ENCODE measurements at places on chromosomes 11 and 22.

DNA sequence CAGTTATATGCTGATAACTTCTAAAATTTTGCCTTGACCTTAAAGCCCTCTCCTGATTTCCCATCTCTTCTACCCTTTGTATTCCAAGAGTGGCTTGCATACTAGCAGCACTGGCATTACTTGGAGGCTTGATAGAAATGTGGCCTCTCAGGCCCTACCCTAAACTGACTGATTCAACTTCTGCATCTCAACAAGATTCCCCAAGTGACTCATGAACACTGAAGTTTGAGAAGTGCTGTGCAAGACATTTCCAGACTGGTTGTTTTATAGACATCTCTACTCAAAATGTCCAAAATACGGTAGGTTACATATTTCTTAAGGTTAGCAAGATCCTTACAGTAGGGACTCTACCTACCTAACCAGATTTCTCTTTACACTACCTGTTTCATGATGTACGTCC, 48.6 kb downstream of the SESN3 start:
- DNase-seq = no peak

GRCh38 chr22:25494774-25495173, 69.7 kb upstream of the GRK3 start:
- DNase-seq = no peak

- DNase-seq = no peak
Observed at GRCh38 chr22:25997886-25998775, 171.1 kb upstream of the SEZ6L start.

GRCh38 chr22:37566329-37566837, 6.1 kb downstream of the CDC42EP1 start:
- DNase-seq = no peak

- no peak for DNase-seq
Observed at GRCh38 chr22:22785316-22786065, 102.1 kb upstream of the IGLL5 start.

DNA sequence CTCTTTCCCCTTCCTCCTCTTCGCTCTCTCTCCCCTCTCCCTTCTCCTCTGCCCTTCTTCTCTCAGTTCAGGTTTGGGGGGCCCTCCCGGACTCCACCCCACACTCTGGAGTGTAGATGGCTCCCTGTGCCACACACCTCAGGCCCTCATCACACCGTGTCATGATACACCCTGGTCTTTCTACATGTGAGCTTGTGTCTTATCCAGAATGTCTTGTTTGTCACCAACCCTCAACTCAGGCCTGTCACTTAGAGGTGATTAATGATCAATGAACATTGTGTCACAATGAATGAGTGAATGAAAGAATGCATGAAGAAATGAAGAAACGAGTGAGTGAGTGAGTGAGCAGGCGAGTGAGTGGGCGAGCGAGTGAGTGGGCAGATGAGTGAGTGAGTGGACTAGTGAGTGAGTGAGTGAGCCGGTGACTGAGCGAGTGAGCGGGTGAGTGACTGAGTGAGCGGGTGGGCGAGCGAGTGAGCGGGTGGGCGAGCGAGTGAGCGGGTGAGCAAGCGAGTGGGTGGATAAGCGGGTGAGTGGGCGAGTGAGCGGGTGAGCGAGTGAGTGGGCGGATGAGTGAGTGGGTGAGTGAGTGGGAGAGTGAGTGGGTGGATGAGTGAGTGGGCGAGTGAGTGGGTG, 33.8 kb downstream of the CAPN1 start:
- no peak for DNase-seq

- DNase-seq = no peak
Observed at GRCh38 chr11:105774899-105775298, 165.0 kb downstream of the GRIA4 start.

DNA sequence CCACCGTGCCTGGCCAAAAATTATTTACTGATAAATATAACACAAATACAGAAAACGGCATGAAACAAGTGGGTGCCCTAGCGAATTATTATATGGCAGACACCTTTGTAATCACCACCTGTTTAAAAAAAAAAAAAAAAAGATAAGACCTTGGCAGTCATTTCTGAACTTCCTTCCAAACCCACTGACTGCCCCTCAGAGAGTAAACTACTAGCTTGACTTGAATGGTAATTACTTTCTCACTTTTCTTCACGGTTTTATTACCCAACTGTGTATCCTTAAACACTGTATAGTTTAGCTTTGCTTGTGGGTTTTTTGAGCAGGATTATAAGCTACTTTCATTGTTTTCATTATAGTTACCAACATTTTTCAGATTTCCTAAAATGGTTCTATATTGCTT, 23.7 kb downstream of the SFI1 start:
- no peak for DNase-seq

- no peak for DNase-seq
Observed at GRCh38 chr11:18633256-18634139, 644 bp downstream of the SPTY2D1 start.

GRCh38 chr11:45094958-45095690, 51.3 kb upstream of the PRDM11 start:
- DNase-seq = no peak

DNA sequence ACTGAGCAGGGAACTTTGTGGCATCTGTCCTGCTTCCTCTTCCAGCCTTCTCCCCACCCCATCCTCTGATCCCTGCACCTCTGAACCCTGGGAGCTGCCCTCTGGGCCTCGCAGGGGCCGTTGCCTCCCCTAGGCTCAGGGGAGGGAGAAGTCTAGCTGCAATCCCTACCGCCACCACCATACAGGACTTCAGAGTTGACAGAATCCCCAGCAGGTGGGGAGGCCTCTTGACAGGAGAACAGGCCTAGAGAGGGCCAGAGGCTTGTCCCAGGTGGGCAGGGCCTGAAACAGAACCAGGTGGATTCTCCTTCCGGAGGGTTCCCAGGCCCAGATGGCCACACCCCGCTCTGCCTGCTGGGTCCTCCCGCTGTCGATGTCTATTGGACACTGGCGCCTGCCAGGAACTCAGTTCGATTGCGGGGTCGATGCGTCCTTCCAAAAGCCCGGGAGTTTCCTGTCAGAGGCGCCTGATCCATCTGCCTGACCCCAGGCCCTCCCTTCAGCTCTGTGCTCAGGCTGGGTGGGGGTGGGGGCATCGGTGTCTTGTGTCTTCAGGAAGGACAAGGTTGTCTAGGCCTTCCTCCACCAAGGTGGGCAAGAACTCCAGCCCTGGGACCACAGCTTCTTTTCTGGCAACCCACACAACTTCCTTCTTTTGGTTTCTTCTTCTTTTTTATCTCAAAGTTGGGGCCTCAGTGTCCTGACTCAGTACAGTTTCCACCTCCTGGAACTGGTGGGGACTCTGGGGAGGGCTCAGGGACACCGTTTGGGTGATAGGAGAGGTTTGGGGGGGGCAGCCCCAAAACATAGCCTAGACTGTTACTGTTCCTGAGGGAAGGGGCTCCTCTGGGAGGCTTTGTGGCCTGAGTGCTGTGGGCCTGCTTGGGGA, 6.4 kb downstream of the STARD10 start:
- DNase-seq = no peak

DNA sequence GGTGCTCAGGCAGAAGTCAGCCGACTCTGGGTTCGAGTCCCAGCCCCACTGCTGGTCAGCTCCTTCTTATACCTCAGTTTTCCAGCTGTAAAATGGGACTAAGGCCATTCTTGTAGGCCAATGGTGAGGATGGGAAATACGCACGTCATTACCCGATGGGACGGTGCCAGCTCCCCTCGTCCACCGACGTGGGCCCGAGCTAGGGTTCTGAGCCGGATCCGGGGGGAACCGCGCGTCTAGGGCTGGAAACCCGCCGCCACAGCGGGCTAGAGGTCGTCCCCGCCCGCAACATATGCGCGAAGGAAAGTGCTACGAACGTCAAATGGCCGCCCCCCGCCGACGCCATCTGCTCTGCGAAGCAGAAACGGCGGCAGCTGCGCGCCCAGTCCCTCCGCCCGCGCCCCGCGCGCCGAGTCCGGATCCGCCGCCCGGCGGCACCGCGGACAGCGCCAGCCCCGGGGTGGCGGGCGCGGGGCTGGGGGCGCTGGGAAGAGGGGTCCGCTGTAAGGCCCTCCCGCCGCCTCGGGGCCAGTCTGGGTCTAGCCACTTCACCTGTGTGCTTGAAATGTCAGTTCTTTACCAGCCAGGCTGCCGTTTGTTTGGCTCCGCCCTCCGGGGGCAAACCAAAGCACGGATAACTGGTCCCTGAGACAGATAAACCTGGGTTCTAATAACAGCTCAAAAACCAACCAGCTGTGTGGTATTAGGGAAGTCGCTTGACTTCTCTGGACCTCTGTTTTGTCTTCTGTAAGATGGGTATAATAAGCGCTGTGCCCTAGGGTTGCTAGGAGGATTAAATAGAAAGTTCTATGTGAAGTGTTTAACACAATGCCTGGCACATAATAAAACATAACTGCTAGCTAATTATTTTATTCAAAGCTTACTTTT, 103.5 kb upstream of the RCN1 start:
- DNase-seq = no peak

DNA sequence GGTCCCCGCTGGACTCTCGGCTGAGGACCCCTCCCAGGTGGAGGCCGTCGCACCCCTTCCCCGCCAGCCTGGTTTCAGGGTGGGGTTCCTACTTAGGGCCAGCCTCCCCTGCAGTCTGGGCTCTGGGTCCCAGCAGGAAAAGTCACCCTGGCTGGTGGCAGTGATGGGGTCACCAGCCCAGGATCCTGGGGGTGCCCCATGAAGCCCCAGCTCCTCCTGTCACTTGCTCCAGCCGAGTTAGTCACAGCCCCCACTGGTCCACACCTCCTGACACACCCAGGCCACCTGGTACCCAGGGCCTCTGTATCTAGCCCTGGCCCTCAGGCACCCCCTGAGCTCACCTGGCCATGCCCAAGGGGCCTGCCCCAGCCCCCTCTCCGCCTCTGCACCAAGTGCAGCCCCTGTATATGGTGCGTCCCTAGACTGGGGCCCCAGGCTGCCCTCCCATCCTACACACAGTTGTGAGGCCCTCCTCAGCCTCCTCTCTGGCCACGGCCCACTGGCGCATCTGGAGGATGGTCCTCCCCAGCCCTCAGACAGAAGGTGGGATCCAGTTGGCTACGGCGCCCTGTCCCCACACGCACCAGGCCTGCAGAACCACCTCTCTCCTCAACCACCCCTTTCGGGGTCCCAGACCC, 6.7 kb downstream of the PLXNB2 start:
- no peak for DNase-seq

- no peak for DNase-seq
Observed at GRCh38 chr11:59822989-59823566, 12.5 kb upstream of the MRPL16 start.

GRCh38 chr11:20668131-20668809, 1.1 kb upstream of the NELL1 start:
- no peak for DNase-seq

- no peak for DNase-seq
Observed at GRCh38 chr11:27209562-27210005, 153.4 kb downstream of the CCDC34 start.

DNA sequence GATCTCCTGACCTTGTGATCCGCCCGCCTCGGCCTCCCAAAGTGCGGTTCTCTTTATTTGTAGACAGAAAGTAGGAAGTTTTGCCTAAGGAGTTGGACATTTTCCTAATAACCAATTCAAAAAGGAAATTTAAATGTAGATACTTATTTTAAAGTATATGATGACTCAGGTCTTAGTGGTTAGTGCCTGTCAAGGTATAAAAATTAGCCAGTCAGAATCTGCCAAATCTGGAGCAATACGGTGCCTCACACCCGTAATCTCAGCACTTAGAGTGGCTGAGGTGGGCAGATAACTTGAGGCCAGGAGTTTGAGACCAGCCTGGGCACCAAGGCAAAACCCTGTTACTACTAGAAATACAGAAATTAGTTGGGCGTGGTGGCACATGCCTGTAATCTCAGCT, 86.7 kb upstream of the RASSF10 start:
- DNase-seq = no peak

- no peak for DNase-seq
Observed at GRCh38 chr11:120784566-120785251, 239.2 kb upstream of the TBCEL start.

GRCh38 chr11:1834062-1834610, 654 bp upstream of the SYT8 start:
- DNase-seq = no peak

- DNase-seq = no peak
Observed at GRCh38 chr11:10319702-10320558, 15.1 kb downstream of the ADM start.

DNA sequence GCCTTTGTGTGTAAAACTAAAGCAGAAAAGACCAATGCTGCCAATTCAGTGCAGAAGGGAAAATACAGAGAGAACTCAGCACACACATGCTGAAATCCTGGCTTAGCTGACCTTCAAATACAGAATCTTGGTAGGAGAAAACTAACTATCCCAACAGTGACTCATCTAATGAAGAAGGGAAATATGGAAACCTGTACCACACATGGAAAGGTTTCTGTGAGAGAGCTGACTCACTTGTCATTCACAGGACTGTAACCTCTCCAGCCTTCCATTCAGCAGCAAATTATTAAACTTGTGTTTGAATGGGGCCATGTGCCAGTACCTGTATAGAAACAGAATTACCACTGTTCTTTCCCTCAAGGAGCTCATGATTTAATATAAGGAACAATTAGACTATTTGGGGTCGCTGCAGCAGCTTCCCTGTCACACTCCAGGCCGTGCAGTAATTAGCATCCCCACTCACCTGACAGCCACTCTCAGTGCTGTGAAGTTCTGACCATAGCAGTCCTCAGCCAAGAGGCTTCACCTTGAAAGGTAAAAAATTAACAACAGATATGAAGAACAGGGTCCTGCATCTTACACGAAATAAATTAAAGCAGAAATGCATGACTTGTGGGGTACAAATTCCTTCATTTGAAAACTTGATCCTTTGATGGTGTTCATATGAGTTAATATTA, 53.9 kb downstream of the MSANTD4 start:
- DNase-seq = no peak
